ENCODE measurements at places on chromosomes 6 and 20.

GRCh38 chr20:49909499-49910339, 5.6 kb downstream of the SPATA2 start:
- no peak for DNase-seq
- peaks cover 36% of the 10 kb centered on the region for H3K4me1 ChIP-seq
- no peak overlapping the region for H3K4me3 ChIP-seq
- peak overlapping the region; percentile 55 for H3K27ac ChIP-seq

GRCh38 chr6:110090876-110091275, 88.6 kb downstream of the WASF1 start:
- H3K27ac ChIP-seq: no peak overlapping the region
- peaks cover 11% of the 10 kb centered on the region for H3K27me3 ChIP-seq
- H3K36me3 ChIP-seq: no peaks in the 10 kb centered on the region
- H3K4me3 ChIP-seq: no peak overlapping the region
- H3K4me1 ChIP-seq: no peaks in the 10 kb centered on the region

- H3K4me3 ChIP-seq: no peak overlapping the region
- H3K36me3 ChIP-seq: peaks cover 6% of the 10 kb centered on the region
- peaks cover 12% of the 10 kb centered on the region for H3K27me3 ChIP-seq
- no peak overlapping the region for H3K27ac ChIP-seq
- DNase-seq: no peak
- peaks cover 46% of the 10 kb centered on the region for H3K4me1 ChIP-seq
Observed at GRCh38 chr20:23917024-23917725, 37.6 kb upstream of the CST5 start.

GRCh38 chr6:138912308-138912707, 75.7 kb downstream of the REPS1 start:
- no peak for DNase-seq
- no peak overlapping the region for H3K4me3 ChIP-seq
- no peaks in the 10 kb centered on the region for H3K4me1 ChIP-seq

- no peaks in the 10 kb centered on the region for H3K36me3 ChIP-seq
- H3K4me3 ChIP-seq: no peak overlapping the region
- H3K27me3 ChIP-seq: peaks cover 14% of the 10 kb centered on the region
- H3K27ac ChIP-seq: no peak overlapping the region
- no peak for DNase-seq
Observed at GRCh38 chr20:50632236-50632635, 59.1 kb downstream of the RIPOR3 start.

GRCh38 chr20:63536997-63537524, at the start of gene PTK6:
Gene PTK6, minus strand, starts transcription at chr20:63537376. Its CDS starts 62 bp downstream, at chr20:63537314.
- H3K4me3 ChIP-seq: peak within 1 kb of the TSS; percentile 75
- peaks cover 15% of the 10 kb centered on the region for H3K4me1 ChIP-seq
- no peaks in the 10 kb centered on the region for H3K27me3 ChIP-seq
- H3K36me3 ChIP-seq: no peaks in the 10 kb centered on the region
- no peak for DNase-seq

DNA sequence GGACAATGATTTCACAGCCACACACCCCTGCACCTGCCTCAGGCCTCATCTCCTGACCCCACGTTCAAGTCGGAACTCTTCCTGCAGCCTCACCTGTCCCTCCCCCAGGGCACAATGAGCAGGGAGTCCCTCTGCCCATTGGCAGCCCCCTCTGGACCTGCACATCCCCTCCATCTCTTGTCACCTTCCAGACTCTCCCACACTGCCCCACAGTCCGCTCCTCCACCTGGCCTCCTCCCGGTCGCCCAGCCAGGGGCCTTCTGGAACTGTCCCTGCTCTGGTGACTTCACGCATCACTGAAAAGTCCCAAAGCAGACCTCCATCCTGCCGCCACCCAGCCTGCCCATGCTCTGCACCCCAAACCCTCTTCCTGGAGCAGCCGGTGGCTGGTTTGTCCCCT, 4.7 kb downstream of the CTSZ start:
- H3K27me3 ChIP-seq: no peaks in the 10 kb centered on the region
- peak overlapping the region; percentile 97 for H3K27ac ChIP-seq
- peaks cover 23% of the 10 kb centered on the region for H3K36me3 ChIP-seq
- no peak overlapping the region for H3K4me3 ChIP-seq
- DNase-seq: no peak

DNA sequence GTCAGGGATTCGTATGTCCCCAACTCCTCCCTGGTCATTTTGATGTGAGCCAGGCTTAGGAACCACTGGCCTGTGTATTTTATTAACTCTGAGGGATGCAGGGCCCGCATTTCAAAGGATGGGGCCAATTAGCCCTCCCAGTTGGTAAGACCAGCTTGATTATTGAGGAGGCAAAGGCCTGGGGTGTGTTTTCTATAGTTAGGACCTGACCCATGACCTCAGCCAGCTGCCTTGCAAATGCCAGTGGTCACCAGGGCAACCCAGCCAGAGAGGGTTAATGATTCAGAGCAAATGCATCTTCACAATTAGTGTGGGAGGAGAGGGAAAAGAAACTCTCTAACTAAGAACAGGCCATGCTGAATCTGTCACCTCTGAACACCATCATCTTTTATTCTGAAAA, 835.4 kb downstream of the MAFB start:
- no peak for DNase-seq
- H3K4me1 ChIP-seq: no peaks in the 10 kb centered on the region
- no peak overlapping the region for H3K27ac ChIP-seq
- no peak overlapping the region for H3K4me3 ChIP-seq

GRCh38 chr6:142900227-142900971, 44.6 kb downstream of the HIVEP2 start:
- no peak for DNase-seq
- no peaks in the 10 kb centered on the region for H3K27me3 ChIP-seq
- peaks cover 17% of the 10 kb centered on the region for H3K36me3 ChIP-seq
- H3K27ac ChIP-seq: no peak overlapping the region
- peaks cover 28% of the 10 kb centered on the region for H3K4me1 ChIP-seq

DNA sequence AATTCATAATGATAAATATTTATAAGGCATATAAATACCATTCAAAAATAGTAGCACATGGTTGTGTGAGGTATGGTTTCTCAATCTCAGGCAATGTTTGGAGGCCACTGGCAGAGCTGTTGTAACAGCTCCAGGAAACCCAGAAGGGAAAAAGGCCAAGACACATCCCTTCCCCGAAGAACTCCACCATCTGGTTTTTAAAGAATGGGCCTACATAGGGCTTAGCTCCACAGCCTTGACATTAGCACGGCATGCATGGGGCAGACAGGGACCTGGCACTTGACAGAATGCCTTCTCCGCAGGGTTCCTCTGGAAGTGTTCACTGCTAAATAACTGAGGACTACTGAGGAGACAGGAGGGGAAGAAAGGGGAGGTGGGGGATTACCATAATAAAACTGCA, 16.1 kb upstream of the FOXO3 start:
- no peak overlapping the region for H3K4me3 ChIP-seq
- peaks cover 21% of the 10 kb centered on the region for H3K4me1 ChIP-seq
- no peak overlapping the region for H3K27ac ChIP-seq
- peaks cover 2% of the 10 kb centered on the region for H3K27me3 ChIP-seq
- H3K36me3 ChIP-seq: no peaks in the 10 kb centered on the region

GRCh38 chr20:3239026-3239866, at the start of gene SLC4A11:
Gene SLC4A11, minus strand, starts transcription at chr20:3239190. Its CDS starts 53 bp downstream, at chr20:3239137.
- no peak within 1 kb of the TSS for H3K27ac ChIP-seq
- peak within 1 kb of the TSS; percentile 96 for H3K4me3 ChIP-seq
- H3K4me1 ChIP-seq: peaks cover 7% of the 10 kb centered on the region
- DNase-seq: peak; percentile 30
- peaks cover 5% of the 10 kb centered on the region for H3K36me3 ChIP-seq

DNA sequence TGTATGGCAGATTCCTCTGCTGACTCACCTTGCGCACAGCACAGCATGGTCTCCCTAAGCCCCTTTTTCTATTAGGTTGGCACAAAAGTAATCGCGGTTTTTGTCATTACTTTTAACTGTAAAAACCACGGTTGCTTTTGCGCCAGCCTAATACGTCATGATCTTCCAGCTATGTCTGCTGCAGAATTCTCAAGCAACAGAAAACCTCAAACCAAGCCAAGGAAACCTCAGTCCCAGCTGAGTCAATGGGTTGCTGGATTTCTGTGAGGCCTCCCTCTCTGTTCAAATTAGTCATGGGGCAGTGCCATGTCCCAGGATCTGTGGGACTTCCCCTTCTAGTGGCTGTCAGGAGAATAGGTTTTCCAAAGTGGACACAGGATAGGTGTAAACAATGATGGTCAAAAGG, 15.7 kb upstream of the ENPP1 start:
- DNase-seq: no peak
- H3K4me3 ChIP-seq: no peak overlapping the region
- peaks cover 12% of the 10 kb centered on the region for H3K27me3 ChIP-seq
- no peaks in the 10 kb centered on the region for H3K36me3 ChIP-seq
- peaks cover 12% of the 10 kb centered on the region for H3K4me1 ChIP-seq
- H3K27ac ChIP-seq: no peak overlapping the region

GRCh38 chr6:113464536-113464935, 392.6 kb upstream of the MARCKS start:
- H3K4me1 ChIP-seq: no peaks in the 10 kb centered on the region

DNA sequence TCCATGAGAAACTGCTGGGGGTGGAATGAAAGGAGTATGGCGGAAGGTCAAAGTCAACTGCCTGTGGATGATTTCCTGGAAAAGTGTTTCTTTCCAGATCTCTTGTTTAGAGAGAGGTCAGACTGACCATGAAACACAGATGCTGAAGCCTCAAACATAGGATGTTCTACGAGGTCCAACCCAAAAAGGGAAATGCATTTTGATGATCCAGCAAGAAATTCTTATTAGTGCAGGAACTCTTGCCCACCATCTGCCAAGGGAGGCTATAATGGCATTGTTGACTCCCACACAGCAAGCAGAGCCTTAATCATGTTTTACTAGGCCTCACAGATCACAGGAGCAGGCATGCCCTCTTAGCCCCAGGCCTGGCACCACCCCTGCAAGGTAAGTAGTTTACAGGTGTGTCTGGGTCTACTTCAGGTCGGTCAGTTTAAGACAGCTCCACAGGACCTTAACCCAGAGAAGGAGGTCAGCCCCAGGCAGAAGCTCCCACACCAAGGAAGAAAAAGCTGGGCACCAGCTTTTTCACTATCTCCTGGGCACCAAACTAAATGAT, 67.6 kb upstream of the CNKSR3 start:
- no peak overlapping the region for H3K27ac ChIP-seq
- peaks cover 2% of the 10 kb centered on the region for H3K36me3 ChIP-seq
- no peak overlapping the region for H3K4me3 ChIP-seq
- no peaks in the 10 kb centered on the region for H3K4me1 ChIP-seq
- peaks cover 33% of the 10 kb centered on the region for H3K27me3 ChIP-seq

DNA sequence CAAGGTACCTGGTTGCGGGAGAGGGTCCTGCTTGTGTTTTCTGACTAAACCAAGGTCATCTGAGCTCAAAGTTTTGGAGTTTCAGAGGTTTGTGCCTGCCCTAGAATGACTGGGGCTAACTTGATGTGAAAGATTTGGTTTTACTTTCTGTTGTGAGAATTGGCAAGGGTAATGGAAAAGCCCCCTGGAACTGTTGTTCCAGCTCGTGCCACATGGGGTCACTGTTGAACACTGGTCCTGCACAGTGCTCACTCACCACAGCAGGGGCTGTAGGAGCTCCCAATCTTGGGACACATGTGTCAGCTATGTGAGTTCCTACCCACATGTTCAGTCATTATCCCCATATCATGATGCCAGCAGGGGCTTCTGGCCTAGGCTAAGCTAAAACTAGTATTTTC, 6.5 kb downstream of the TGM6 start:
- H3K4me1 ChIP-seq: peaks cover 8% of the 10 kb centered on the region
- H3K36me3 ChIP-seq: no peaks in the 10 kb centered on the region
- H3K27ac ChIP-seq: no peak overlapping the region
- no peak overlapping the region for H3K4me3 ChIP-seq
- peaks cover 17% of the 10 kb centered on the region for H3K27me3 ChIP-seq

- H3K27ac ChIP-seq: no peak overlapping the region
- H3K4me1 ChIP-seq: peaks cover 4% of the 10 kb centered on the region
- H3K36me3 ChIP-seq: peaks cover 2% of the 10 kb centered on the region
- H3K4me3 ChIP-seq: no peak overlapping the region
- H3K27me3 ChIP-seq: peaks cover 54% of the 10 kb centered on the region
Observed at GRCh38 chr6:34025861-34026260, 120.0 kb downstream of the GRM4 start.

GRCh38 chr6:3898265-3898994, 49.3 kb downstream of the FAM50B start:
- H3K27ac ChIP-seq: no peak overlapping the region
- H3K27me3 ChIP-seq: peaks cover 40% of the 10 kb centered on the region
- no peak for DNase-seq
- H3K4me1 ChIP-seq: no peaks in the 10 kb centered on the region
- no peak overlapping the region for H3K4me3 ChIP-seq

DNA sequence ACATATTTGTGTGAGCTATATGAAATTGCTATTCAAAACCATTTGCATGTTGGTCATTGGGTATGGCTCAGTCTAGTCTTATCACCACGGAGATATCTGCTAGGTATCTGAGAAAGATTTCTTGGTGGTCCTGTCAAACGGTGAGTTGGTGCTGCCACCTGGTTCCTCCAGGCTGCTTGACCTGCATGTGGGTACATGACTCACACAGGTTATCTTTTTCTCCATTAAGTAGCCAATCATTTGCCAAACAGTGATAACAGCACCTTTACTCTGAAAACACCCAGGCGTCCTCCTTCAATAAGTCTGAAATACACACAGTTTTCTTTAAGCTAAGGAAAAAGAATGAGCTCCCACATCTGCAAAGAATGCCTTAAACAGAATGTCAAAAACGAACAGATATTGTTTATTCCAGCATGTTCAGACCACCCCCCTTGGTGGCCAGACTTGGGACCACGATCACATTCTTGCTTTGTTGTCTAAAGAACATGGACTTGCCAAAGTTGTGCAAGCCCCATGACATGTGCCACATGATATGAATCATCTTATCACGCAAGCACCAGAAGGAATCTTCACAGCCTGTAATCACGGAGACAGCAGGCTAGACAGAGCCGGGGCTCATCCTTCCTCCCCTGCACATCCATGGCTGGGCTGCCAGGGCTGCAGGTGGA, 200.7 kb upstream of the THBS2 start:
- H3K4me1 ChIP-seq: no peaks in the 10 kb centered on the region
- H3K36me3 ChIP-seq: peaks cover 3% of the 10 kb centered on the region
- no peak for DNase-seq
- H3K27me3 ChIP-seq: peaks cover 30% of the 10 kb centered on the region

DNA sequence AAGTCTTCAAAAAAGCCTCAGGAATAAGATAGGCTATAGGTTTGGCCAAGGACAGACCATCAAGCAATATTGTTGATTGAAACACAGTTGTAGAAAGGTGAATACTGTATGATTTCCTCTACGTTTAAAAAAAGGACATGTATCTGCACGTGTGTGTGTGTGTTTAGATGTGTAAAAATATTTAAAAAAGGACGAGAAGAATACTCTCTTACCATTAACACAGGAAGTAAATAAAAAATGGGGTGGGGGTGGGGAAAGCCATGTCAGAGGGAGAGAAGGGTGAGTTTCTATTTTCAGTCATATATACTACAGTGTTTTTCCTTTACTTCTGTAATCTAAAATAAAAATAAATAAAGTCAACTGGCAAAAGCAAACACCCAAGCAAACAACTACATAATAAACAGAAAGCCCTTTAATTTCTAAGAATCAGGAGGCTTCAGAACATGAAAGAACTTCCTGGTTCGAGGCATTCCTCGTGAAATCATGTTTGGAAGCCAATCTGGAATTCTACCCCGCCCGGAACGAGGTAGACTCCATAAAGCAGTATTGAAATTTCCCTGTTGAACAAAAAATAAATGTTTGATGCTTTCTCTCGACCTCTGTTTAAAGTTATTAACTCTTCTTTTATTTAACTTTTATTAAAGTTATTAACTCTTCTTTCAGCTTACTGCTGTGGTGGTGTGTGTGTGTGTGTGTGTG, 158.1 kb upstream of the ZNF217 start:
- H3K4me3 ChIP-seq: peak overlapping the region; percentile 66
- DNase-seq: peak; percentile 34
- no peaks in the 10 kb centered on the region for H3K27me3 ChIP-seq
- peak overlapping the region; percentile 87 for H3K27ac ChIP-seq
- H3K36me3 ChIP-seq: no peaks in the 10 kb centered on the region
- H3K4me1 ChIP-seq: peaks cover 36% of the 10 kb centered on the region
